ENCODE measurements at places on chromosomes 7 and 10.

- DNase-seq, result peak; percentile 56
These were observed 139.2 kb downstream of the ETV1 start for GRCh38 chr7:13850185-13850752.

DNA sequence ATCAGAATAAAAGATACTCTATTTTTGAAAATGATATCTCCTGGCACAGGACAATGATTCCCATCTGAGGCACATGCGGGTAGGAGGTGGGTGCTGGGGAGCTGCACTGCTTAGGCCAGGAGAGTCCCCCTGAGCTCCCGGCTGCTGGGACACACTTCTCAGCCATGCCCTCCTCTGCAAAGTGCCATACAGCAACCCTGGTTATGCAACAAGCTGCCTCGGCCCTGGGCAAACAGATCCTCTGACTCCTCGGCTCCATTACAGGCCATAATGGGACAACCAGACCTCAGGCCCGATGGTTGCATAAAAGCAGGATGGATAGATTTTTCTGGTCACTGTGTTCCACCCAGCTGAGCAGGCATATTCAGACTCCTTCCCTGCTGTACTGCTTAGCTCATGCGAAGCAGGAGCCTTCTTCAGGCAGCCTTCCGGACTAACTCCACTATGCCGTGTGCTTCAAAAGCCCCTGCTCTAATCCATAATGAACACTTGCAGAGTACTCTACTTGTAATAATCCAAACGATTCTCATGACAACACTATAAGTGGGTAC is 6.5 kb upstream of the LEP start:
- no peak for DNase-seq

GRCh38 chr10:126911301-126911700 is 6.1 kb downstream of the DOCK1 start:
- DNase-seq, result no peak

DNA sequence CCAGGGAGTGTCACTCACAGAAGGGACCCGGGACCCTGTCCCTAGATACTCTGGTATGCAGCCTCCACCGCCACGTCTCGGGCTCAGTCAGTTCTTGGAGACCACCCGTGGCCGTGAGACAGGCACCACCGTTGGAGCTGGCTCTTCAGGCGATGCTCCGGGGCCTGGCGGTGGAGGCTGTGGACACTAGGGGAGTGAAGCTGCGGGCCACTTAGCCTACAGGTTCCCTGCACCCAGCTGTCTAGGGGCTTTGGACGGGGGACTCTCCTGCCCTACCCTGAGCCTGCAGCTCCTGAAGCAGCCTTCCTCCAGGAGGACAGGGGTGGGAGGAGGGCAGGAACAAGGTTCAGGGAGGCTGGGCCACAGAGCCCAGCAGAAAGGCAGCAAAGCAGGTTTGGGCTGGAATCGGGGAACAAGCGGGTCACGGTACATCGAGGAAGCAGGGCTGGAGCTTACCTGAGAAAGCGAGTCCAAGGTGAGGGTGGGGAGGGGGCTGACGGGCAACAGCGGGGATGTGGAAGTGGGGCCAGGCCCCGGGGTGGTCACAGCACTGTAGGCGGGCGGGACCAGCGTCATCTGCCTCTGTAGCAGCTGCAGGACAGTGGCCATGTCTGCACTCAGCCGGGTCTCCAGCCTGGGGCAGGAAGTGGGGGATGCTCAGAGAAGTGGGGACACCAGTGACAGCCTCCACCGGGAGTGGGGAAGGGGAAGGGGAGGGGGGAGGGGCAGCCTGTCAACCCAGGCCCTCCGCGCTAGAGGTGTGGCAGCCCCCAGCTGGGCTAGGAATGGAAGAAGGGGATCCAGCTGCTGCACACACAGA is 31.5 kb downstream of the KCNH2 start:
- no peak for DNase-seq

GRCh38 chr7:27165089-27165995 is at the start of gene HOXA9:
HOXA9 (minus strand) TSS chr7:27165537; CDS start chr7:27165457, 80 bp downstream.
- DNase-seq, result no peak

DNA sequence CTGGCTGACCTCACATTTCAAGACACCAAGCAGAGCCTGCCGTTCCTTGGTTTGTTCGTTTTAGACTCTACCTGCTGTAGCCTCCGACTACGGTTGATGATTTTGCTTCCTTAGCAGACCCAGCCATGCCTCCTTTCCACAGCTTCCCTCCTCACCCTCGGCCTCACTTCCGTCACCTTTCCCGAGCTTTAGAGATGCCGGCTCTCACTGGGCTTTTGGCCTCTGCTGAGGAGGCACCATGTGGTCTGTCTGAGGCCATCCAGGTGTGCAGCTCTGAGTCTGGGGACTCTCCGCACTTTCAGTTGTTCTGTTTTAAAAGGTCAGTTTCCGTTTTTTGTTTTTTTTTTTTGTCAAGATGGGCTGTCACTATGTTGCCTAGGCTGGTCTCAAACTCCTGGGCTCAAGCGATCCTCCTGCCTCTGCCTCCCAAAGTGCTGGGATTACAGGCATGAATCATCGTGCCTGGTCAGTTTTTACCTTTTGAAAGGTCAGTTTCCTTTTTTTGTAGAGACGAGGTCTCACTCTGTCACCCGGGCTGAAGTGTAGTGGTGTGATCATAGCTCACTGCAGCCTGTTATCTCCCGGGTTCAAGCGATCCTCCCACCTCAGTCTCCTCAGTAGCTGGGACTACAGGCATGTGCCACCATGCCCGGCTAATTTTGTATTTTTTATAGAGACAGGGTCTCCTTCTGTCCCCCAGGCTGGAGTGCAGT is 11.7 kb downstream of the ORAI2 start:
- no peak for DNase-seq

- no peak for DNase-seq
These were observed 32.1 kb upstream of the ZNF735 start for GRCh38 chr7:64174941-64175340.

GRCh38 chr10:75708060-75708459 is 276.6 kb downstream of the LRMDA start:
- DNase-seq, result no peak

DNA sequence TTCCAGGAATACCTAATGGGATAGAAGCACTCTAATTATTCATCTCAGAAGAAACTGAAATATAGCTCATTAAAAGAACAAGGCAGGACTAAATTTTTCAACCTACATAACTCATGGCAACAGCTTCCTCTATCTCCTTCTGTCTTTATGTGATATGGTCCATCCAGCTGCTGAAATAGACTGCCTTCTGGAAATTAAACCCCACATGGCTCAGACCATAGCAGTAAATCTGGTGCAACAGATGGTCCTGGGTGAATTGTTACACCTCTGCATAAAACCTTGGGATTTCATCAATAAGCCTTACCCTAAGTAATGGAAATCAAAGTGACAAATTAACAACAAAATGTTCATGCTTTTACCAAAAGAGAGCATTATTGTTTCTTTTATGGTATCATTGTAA is 205.6 kb upstream of the CSTF2T start:
- DNase-seq, result no peak

GRCh38 chr7:107404740-107405537 is 64.9 kb upstream of the GPR22 start:
- DNase-seq, result no peak

DNA sequence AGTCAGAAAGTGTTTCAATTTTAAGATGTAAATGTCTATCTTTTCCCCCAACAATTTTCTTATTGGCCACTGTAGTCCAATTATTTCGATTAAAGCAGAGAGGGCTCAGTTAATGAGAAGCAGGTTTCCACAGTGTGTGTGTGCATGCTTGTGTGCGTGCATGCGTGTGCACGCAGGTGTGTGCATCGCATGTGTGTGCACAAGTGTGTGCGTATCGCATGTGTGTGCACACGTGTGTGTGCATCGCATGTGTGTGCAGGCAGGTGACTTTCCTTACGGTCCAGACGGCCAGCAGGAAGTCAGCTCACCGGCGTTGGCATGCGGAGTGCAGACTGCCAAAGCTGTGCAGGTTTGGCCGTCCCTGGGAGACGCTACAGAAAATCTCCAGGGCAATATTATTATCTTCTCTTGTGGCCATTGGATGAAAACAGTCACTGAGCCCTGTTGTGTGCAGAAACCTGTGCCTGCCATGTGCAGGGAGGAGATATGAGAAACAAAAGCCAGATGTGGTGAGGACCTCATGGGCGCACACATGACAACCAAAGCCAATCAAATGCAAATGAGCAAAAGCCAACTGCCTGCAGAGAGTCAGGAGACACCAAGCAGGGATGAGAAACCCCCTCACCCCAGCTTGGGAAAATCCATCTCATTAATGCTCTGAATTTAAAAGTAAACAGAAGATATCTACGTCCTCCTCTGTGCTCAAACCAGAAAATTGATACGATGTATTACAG is 70.4 kb downstream of the C10orf90 start:
- DNase-seq, result no peak

Measured in effector memory CD8-positive, alpha-beta T cell (primary cell).